ENCODE measurements at places on chromosomes 6 and 20.

DNA sequence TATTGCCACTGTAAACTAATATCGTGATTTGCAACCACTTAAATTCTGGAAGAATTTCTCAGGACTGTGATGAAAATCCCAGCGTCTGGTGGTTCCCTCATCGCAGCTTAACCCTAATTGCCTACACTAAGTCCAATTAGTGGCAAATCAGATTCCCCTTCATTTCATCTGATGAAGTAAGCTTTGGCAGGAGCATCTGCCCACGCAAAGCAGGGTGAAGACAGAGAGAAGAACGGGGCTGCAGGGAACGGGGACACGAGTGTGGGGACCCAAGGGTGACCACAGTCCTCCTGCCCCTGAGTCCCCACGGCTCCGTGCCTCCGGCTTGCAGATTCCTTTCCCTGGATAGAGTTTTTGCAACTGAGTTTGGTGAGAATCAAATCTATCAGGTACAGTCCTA is 159.5 kb downstream of the LY86 start:
- DNase-seq, result no peak

- no peak for DNase-seq
Measured at GRCh38 chr6:56659721-56660380, 17.2 kb upstream of the DST start.

DNA sequence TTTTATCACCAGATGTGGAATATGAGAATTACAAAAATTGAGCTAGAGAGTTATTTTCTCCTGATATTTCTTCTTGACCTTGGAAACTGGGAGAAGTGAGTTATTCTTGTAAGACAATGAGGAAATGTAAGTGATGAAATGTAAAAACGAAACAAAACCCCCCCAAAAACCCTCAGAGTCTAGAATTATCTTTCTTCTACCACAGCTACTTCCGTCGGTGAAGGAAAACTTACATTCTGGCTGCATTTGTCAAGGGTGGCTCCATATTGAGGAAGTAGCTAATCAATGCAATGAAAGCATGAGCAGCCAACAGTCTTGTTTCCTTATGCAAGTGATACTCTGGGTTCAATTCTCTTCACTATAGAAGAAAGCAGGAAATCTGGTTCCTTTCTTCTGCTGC is 661.7 kb upstream of the CITED2 start:
- no peak for DNase-seq

- no peak for DNase-seq
Measured at GRCh38 chr20:51412951-51413481, 129.5 kb downstream of the NFATC2 start.

- no peak for DNase-seq
Measured at GRCh38 chr20:44585057-44585963, 2.9 kb downstream of the PKIG start.

- peak; percentile 65 for DNase-seq
Measured at GRCh38 chr20:1324598-1325172, 4.3 kb downstream of the SDCBP2 start.

Data from OCI-M1 (cell line).